Fibroblast of villous mesenchyme (primary cell): ENCODE measurements at places on chromosomes 3 and 15.
A peak's percentile ranks its signal among the peaks of the same experiment; 100 is the strongest.

DNA sequence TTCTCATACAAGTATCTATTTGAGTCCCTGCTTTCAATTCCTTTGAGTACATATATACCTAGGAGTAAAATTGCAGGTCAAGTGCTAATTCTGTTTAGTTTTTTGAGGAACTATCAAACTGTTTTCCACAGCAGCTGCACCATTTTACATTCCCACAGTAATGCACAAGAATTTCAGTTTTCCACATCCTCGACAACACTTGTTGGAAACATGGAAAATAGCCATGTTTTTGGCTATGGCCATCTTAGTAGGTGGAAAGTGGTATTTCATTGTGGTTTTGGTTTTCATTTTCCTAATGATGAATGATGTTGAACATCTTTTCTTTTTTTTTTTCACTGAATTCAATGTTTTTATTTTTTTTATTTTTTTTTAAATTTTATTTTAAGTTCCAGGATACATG lies 44.4 kb upstream of the TNFAIP8L3 start:
- DNase-seq = no peak

DNA sequence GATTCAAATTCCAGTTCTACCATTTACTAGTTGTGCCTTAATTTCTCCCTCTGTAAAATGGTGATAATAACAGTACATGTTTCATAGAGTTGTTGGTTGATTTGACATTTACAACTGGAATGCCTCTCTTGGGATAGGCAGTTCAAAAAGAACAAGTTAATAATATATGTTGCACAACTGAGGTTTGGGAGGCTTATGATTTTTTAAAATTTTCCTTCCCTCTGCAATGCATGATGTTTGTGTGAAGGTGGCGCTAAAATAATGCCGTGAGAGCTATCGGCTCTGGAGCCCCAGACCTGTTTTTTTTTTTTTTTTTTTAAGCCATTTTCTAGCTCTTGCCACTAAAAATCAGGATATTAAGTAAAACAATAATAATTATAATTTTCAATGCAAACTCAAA lies 18.6 kb downstream of the DNAJB11 start:
- peak; percentile 53 for DNase-seq

DNA sequence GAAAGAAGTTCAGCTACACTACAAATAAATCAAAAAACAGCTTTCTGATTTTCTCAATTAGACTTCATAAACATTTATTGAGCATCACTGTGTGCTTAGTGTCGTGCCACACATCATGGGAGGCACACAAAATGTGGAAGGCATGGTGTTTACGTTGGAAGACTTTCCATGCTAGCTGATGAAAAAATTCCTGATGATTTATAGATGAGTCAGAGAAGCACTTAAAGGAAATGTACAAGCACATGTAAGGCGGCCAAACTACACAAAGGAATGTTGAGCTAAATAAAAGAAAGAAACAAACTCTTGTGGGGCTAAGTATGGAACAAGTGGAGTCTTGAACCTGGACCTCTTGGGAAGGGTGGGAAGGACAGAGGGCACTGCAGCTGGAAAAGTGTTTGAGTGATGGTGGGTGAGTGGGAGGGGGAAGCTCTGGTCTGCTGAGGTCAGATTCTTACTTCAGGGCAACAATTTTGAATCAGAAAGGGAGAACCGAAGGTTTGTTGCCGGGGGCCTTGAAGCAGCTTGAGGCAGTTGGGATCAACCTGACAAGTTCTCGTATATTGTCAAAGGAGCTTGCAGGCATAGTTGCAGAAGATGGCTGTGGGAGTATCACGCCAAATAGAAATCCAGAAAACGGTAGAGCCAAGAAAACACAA lies 66.9 kb downstream of the FOXB1 start:
- DNase-seq = peak; percentile 36

DNA sequence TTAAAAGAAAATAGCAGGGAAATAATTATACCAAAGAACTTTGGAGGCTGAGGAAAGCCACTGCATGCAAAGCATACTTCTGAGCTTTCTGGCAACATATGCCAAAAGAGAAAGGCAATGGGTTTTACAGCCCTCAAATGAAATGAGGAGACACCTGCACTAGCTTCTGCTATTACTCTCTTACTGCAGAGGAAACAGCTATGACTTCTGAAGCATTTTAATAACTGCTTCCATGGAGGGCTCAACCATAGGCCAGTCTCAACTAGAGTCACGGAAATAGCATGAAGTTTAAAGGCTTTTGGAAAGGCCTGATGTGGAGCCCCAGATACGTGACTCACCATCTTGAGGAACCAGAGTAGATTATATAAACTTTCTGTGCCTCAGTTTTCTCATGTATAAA lies 114.8 kb downstream of the OXNAD1 start:
- DNase-seq = no peak

GRCh38 chr3:158731938-158732855 lies at the start of gene RARRES1:
TSS of gene RARRES1 (minus strand) at chr3:158732457. CDS start at chr3:158732415, 42 bp downstream.
- DNase-seq = peak; percentile 61

- peak; percentile 13 for DNase-seq
These were observed 182.9 kb upstream of the RORA start for GRCh38 chr15:61411902-61412510.
